ENCODE measurements at places on chromosomes 4 and X. TPM values are rescaled to one million over a fixed set of nuclear protein-coding genes. Genes with fewer than 3 reads are reported as not detected.

Gene TBC1D25
- 9.5 TPM for total RNA-seq

GRCh38 chrX:21369613-21370012 lies 4.6 kb upstream of the CNKSR2 start:
- no peak overlapping the region for H3K27ac ChIP-seq
- H3K27me3 ChIP-seq, result no peaks in the 10 kb centered on the region
- no peaks in the 10 kb centered on the region for H3K36me3 ChIP-seq
- no peak overlapping the region for H3K4me3 ChIP-seq

GRCh38 chrX:53125506-53125905 lies 31.6 kb downstream of the KANTR start:
- DNase-seq, result no peak
- no peaks in the 10 kb centered on the region for H3K4me1 ChIP-seq
- H3K4me3 ChIP-seq, result no peak overlapping the region
- no peak overlapping the region for H3K27ac ChIP-seq
- H3K36me3 ChIP-seq, result no peaks in the 10 kb centered on the region
- no peaks in the 10 kb centered on the region for H3K27me3 ChIP-seq

DNA sequence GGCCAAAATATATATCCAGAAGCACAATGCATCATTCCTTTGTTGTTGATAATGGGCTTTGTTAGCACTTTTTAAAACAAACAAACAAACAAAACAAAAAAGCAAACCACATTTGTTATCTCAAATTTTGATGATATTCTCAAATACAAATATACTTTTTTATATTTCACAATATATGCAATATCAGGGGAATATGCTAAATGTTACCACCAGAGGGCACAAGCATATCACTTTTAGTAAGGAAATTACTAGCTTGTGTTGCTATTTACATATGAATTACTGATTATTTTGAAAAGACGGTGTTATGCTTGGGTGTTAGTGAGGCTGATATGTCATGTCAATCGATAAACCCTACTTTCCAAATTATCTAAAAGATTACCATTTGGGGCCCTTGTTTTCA lies 29.1 kb downstream of the RIPPLY1 start:
- no peaks in the 10 kb centered on the region for H3K27me3 ChIP-seq
- no peaks in the 10 kb centered on the region for H3K4me1 ChIP-seq
- H3K36me3 ChIP-seq, result no peaks in the 10 kb centered on the region
- no peak overlapping the region for H3K27ac ChIP-seq
- DNase-seq, result peak; percentile 24
- H3K4me3 ChIP-seq, result no peak overlapping the region

Gene RADX
- total RNA-seq, result 0.09 TPM

- H3K36me3 ChIP-seq, result no peaks in the 10 kb centered on the region
- no peak overlapping the region for H3K27ac ChIP-seq
- H3K4me3 ChIP-seq, result no peak overlapping the region
- H3K27me3 ChIP-seq, result peaks cover 6% of the 10 kb centered on the region
Measured at GRCh38 chr4:168880811-168881595, 129.1 kb downstream of the CBR4 start.

DNA sequence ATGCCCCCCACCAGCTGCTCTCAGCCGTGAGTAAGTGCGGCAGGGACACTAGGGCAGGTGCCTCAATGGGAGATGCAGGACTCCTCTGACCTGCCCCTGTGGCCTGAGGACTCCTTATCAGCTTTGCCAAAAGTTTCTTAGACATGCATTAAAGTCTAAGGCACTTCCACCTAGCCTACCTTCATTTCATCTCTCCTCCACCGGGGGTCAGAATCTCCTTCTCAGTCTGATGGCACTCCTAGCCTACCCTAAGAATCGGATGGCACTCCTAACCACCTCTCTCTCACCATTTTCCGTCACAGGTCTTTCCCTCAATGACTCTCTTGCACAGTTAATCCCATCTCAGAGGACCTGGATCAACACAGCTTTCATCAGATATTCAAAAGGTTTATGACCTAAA lies 85.9 kb downstream of the OTC start:
- no peaks in the 10 kb centered on the region for H3K27me3 ChIP-seq
- no peak overlapping the region for H3K27ac ChIP-seq
- no peaks in the 10 kb centered on the region for H3K36me3 ChIP-seq
- H3K4me3 ChIP-seq, result no peak overlapping the region

Gene PPP4R3C
- total RNA-seq, result not detected

Gene CLCN5
- 8.6 TPM for total RNA-seq

DNA sequence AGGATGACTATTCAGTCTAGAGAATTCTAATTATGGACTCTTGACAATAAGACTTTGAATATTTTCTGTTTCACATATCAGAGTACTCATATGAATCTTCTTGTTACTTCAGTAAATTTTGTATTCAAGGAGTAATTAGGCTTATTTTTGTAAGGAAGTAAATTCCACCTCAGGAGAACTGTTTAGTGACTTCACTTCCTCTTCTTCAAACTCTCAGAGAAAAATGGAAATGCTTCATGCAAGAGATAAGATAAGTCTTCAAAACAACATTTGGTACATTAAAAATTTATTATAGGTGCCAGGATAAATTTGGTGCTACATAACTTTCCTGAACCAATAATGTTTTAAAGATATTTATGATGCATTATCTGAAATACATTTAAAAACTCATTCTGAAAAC lies 1421.9 kb downstream of the PCDH7 start:
- no peaks in the 10 kb centered on the region for H3K27me3 ChIP-seq
- H3K36me3 ChIP-seq, result no peaks in the 10 kb centered on the region
- no peak overlapping the region for H3K4me3 ChIP-seq
- DNase-seq, result no peak
- no peaks in the 10 kb centered on the region for H3K4me1 ChIP-seq

Gene PAGE2B
- 8.6 TPM for total RNA-seq

- no peak overlapping the region for H3K4me3 ChIP-seq
- H3K36me3 ChIP-seq, result no peaks in the 10 kb centered on the region
- H3K27ac ChIP-seq, result no peak overlapping the region
- peaks cover 24% of the 10 kb centered on the region for H3K27me3 ChIP-seq
- DNase-seq, result no peak
Measured at GRCh38 chr4:185480016-185480732, 8.6 kb upstream of the CCDC110 start.

DNA sequence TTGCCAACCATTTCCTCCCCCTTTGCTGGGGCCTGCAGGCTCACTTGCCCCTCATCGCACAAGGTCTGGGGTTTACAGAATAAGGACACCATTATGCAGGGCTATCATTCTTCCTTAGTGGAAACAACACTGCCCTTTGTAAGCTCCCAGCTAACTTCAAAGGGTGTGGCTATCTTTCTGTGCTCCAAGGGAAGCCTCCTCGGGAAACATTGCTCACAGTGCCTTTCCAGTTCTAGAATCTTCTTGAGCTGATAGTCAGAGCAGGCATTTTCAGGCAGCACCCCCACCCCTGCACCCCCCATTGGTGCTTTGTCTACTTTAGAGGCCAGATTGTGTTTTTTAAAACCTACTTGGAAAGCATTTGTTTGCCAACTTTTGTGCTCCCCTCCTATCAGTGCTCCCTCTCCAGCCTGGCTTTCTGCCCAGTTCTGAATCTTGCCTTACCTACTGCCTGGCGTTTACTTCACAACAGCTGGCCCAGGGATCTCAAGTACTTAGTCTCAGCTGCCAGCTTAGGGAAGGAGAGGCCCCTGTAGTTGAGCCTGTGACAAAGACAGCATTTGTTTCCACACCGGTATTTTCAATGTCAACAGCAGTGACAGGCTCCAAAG lies 53.5 kb downstream of the PLAC1 start:
- H3K27ac ChIP-seq, result no peak overlapping the region
- no peaks in the 10 kb centered on the region for H3K27me3 ChIP-seq
- no peak for DNase-seq
- H3K4me1 ChIP-seq, result peaks cover 13% of the 10 kb centered on the region
- H3K4me3 ChIP-seq, result no peak overlapping the region
- H3K36me3 ChIP-seq, result no peaks in the 10 kb centered on the region

- H3K27ac ChIP-seq, result no peak overlapping the region
- no peaks in the 10 kb centered on the region for H3K27me3 ChIP-seq
- no peaks in the 10 kb centered on the region for H3K4me1 ChIP-seq
- H3K36me3 ChIP-seq, result no peaks in the 10 kb centered on the region
- H3K4me3 ChIP-seq, result no peak overlapping the region
Measured at GRCh38 chr4:17097362-17097761, 198.9 kb upstream of the LDB2 start.

DNA sequence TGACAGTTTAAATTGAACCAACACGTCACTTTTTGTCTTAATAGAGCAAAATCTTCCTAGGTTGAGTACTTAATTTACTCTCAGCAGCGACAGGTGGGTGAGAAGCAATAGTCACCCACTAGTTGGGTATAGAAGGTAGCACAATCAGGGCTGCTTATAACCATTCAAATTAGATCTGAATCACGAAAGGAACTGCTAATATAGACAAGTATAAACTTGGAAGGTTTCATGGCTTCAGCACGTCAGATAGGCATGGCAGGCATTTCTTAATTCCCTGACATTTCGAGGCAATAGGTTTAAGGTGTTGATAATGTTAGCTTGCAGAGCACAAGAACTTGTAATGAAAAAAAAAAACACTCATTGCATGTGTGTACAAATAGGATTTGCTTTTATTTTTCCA lies 853.4 kb downstream of the PCDH7 start:
- H3K4me1 ChIP-seq, result no peaks in the 10 kb centered on the region
- no peaks in the 10 kb centered on the region for H3K27me3 ChIP-seq
- no peak overlapping the region for H3K4me3 ChIP-seq
- H3K36me3 ChIP-seq, result no peaks in the 10 kb centered on the region
- H3K27ac ChIP-seq, result no peak overlapping the region

Gene COX7B2
- total RNA-seq, result 0.47 TPM

DNA sequence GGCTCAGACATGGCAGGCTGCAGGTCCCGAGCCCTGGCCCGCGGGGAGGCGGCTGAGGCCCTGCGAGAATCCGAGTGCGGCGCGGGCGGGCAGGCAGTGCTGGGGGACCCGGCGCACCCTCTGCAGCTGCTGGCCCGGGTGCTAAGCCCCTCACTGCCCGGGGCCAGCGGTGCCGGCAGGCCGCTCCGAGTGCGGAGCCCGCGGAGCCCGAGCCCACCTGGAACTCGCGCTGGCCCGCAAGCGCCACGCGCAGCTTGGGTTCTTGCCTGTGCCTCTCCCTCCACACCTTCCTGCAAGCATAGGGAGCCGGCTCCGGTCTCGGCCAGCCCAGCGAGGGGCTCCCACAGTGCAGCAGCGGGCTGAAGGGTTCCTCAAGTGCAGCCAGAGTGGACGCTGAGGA lies 97.5 kb downstream of the QDPR start:
- no peak overlapping the region for H3K27ac ChIP-seq
- H3K36me3 ChIP-seq, result no peaks in the 10 kb centered on the region
- no peaks in the 10 kb centered on the region for H3K27me3 ChIP-seq
- no peaks in the 10 kb centered on the region for H3K4me1 ChIP-seq

- DNase-seq, result no peak
- H3K27me3 ChIP-seq, result no peaks in the 10 kb centered on the region
- H3K36me3 ChIP-seq, result no peaks in the 10 kb centered on the region
- H3K4me1 ChIP-seq, result 0 out of 2 replicates have a peak, but pooled peaks cover 5% of the 10 kb centered on the region
- no peak overlapping the region for H3K27ac ChIP-seq
Measured at GRCh38 chr4:72374159-72374558, 194.9 kb downstream of the ADAMTS3 start.

All from K562 (cell line).